ENCODE measurements at places on chromosomes 5 and 9.
A peak's percentile ranks its signal among the peaks of the same experiment; 100 is the strongest.

DNA sequence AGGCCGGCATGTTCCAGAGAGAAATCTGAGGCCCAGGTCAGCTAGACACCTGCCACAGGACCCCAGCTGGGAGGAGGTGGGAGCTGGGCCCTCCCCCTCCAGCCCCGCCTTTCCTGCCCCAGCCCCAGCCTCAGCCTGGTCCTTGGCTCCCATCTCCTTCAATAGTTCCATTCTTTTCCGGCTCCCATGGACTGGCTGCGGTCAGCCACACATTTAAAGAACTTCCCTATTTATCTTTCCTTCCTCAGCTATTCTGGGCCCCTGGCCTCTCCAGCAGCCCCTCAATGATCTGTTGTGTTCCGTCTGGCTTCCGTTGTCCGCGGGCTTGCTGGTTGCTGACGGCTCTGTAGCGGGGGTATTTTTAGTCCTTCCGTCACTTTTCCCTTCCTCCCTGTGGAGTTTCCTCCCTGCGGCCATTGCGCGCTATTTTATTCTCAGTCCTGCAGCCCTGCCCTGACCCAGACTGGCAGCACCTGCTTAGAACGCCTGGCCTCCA, 73.8 kb downstream of the AMBP start:
- no peak for DNase-seq

GRCh38 chr9:90098408-90098807, 493.6 kb downstream of the GADD45G start:
- DNase-seq: no peak

DNA sequence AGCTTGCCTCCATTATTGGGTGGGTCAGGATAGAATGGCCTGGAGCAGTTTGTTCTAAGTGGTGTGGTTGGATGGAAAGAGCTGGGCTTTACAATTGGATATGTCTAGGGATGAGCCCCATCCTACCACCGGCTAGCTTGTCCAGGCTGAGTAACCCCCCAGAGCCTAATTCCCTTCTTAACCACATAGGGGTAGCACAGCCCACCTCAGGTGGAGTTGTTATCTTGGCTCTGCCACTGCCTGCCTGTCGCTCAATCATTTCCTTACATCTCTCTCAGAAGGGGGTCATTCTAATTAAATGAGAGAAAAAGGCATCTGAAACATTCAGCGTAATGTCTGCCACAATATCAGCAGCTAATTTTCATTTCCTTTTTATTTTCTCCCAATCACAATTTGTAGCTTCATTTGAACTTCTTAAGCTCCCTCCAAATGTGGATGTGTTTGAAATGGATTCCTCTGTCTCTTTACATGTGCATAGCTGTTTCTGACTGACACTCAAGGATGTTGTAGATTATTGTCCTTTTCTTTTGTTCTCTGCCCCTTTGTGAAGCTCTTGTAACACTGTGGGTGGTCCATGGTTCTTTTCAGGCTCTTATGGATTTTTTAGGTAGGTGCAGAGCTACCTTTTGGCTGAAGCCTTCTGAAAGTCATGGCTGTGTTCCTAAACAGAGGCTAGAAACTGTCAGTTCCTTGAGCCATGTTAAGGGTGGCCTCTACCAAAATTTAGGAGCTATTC, 383.1 kb upstream of the KLF4 start:
- DNase-seq: no peak

DNA sequence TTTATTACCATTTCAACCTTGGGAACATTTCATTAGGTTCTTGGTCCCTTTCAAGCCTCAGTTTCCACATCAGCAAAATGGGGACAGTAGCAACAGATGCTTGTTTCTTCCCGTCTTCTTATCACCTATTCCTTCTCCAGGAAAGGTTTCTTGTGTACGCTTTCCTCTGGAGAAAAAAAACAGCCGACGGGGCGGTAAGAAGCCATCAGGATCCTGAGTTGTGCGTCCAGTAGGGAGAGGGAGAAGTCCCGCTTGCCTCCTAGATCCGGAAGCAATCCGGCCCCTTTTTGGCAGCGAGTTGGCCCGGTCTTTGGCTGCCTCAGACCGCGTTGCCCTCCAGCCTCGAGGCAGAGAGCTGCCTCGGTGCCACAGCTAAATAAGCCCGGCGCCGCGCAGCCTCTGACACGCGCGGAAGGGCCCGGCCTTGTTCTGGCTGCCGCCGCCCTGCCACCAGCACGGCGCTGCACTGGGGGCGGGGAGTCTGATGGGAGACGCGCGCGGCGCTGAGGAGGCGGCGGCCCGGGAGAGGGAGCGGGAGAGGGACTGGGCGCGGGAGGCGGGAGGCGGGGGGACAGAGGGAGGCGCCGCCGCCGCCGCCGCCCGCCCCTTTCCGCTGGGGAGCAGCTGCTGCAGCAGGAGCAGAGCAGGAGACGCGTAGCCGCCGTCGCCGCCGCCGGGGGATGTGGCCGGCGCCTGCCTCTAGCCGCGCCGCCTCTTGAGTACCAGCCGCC, at the start of gene SLC44A1:
SLC44A1 (plus strand) TSS at position 649 of the 731 bp plus-strand sequence. CDS start 218 bp downstream, outside the sequence.
- peak; percentile 83 for DNase-seq

DNA sequence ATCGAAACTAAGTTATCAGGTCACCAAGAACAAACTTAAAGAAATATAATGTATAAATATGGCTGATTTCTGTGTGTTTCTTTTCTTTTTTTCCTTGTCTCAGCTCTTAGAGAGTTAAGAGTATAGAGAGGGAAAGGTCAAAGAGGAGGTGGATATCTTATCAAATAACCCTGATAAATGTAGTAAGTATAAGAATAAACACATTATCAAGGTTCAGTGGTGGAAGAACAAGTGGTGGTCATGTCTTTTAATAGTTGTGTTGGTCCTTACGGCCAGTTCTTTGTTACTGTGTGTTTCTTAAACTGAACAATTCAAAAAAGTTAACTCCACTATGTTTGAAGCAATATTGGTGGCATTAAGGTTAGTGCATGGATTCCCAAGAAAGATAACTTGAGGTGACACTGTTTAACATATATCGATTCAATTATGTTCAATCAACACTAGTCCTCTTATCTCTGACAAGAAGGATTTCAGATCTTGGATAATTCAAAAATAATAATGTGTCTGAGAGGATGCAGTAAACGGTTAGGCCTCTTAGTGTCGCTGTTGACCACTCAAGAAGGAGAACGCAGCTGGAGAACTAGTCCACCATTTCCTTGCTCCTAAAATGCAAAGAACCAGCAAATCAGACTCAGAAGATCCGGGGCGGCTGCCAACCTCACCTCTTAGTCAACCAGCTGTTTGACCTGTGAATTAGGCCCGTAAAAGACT, at the start of gene PCDHGA3:
PCDHGA3 (plus strand) TSS at position 588 of the 711 bp plus-strand sequence. CDS start 205 bp downstream, outside the sequence.
- DNase-seq: no peak

DNA sequence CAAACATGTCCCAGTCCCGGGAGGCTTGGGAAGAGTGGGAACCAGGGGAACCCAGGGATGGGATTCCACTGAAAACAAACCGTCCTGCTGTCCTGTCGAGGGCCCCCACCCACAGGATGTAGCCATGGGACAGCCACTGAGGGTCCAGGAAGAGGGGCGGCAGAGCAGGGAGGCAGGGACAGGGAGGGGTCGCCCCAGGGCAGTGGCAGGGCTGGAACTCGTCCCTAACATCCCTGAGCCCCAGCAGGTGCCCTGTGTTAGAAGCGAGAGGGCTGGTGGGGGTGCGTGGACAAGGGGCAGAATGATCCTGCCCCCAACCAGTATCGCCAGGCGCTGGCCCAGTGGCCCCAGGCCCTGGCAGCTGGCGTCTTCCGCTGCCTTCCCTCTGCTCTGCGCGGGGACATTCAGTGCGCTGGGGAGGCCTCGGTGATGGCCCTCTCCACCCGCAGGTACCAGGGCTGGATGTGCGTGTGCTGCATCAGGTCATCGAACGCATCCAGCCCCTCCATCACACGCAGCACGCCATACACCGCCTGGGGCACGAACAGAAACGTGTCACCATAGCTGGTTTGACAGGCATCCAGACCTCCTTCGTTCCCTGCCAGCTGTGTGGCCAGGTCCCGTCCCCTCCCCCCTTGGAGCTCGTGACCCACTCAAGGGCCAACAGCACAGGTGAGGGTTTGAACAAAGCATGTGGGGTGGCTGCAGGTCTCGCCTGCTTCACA, 6.6 kb downstream of the PTGES2 start:
- no peak for DNase-seq

- no peak for DNase-seq
These were observed 255.0 kb upstream of the IRX2 start for GRCh38 chr5:3006526-3006925.

DNA sequence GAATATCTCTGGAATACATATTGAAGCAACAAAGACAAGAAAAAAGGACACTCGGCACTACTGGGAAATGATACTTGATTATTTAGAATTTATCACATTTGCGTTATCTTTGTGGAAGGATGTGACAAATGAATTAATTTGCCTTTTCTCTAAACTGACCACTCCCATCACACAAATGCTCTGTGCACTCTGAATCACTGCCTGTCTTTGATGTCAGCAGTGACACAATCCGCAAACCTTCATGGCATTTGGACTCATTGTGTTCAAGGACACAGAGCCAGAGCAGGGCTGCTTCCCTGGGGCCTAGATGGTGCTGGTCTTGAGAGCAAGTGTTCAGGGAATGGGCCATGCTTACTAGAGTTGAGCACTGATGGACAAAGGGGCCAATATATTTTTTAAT, 4.9 kb upstream of the KIF4B start:
- no peak for DNase-seq

- no peak for DNase-seq
These were observed 61.5 kb downstream of the RAI14 start for GRCh38 chr5:34717426-34718327.

GRCh38 chr9:28942941-28943340, 1369.7 kb upstream of the C9orf72 start:
- DNase-seq: no peak

DNA sequence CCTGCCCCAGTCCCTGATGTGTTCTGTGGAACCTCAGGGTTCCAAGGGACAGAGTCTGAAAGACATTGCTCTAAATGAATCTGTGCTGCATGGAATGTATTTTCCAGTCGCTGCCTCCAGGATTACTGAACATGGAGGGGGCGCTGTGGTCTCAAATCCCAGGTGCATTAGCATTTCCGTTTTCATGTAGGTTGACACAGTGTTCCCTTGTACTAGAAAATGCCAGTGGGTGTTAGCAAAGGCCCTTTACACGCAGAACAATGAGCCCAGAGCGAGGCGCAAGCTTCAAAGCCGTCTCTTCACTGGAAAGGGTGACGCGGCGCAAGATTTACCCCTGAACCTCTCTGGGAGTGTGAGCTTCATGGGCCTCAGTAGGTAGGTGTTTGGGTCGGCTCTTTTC, 308.3 kb downstream of the SLIT3 start:
- DNase-seq: no peak

DNA sequence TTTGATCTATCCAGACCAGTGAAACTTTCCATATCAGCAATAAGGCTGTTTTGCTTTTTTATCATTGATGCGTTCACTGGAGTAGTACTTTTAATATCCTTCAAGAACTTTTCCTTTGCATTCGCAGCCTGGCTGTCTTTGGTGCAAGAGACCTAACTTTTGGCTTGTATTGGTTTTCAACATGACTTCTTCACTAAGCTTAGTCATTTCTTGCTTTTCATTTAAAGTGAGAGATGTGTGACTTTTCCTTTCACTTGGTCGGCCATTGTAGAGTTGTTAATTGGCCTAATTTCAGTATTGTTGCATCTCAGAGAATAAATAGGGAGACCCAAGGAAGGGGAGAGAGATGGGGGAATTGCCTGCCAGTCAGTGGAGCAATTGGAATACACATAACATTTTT, 26.4 kb upstream of the CMYA5 start:
- DNase-seq: no peak

DNA sequence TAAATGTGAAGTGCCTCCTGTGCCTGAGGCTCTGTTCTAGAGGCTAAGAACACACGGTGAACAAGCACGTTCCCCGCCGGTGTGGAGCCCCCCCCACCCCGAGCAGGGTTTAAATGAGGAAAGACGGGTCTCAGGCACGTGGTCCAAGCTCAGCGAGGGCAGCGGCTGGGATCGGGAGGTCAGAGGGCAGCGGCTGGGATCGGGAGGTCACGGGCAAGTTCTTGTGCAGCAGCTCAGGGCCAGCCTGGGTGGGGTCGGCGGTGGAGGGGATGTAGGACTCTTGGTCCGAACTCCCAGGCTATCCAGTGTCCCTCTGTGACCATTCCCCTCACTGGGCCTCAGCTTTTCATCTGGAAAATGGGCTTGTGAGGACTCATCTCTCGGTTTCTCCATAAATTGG, 2.7 kb upstream of the GBGT1 start:
- no peak for DNase-seq

- DNase-seq: no peak
These were observed 1.1 kb downstream of the RPS23 start for GRCh38 chr5:82276800-82277612.

All from NCI-H446 treated with DMSO at 0.1 percent for 48 hours (cell line).